Fibroblast of skin of left quadriceps (primary cell): ENCODE measurements at places on chromosomes 5 and 9.

DNA sequence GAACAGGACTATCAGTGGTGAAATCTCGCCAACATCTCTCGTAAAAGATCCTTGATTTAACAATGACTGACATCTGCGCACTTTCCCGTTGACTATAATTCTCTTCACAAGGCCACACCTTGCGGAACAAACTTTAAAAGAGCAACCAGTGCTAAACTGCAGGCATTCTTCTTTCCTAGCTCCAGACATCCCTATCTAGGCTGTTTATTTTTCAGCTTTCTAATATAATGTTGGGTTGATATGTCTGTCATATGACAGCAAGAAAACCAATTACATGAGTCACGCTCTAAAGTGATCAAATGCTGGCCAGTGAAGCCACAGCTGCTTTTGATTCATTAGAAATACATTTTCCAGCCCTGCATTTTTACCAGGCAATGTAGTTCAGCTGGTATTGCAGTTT lies 162.5 kb downstream of the ELAVL2 start:
- peak; percentile 42 for DNase-seq

- no peak for DNase-seq
Measured at GRCh38 chr9:136978073-136978864, 965 bp downstream of the PTGDS start.

- DNase-seq = no peak
Measured at GRCh38 chr5:53263151-53263550, 153.6 kb upstream of the MOCS2 start.

- DNase-seq = peak; percentile 26
Measured at GRCh38 chr5:171861381-171861780, 75.8 kb downstream of the SMIM23 start.

- no peak for DNase-seq
Measured at GRCh38 chr5:24363789-24364481, 280.8 kb downstream of the CDH10 start.

- no peak for DNase-seq
Measured at GRCh38 chr9:94787266-94787665, 60.8 kb downstream of the AOPEP start.

- DNase-seq = no peak
Measured at GRCh38 chr5:118678746-118679145, 309.6 kb downstream of the DTWD2 start.

- DNase-seq = no peak
Measured at GRCh38 chr9:72360324-72360723, 4.7 kb downstream of the ZFAND5 start.

DNA sequence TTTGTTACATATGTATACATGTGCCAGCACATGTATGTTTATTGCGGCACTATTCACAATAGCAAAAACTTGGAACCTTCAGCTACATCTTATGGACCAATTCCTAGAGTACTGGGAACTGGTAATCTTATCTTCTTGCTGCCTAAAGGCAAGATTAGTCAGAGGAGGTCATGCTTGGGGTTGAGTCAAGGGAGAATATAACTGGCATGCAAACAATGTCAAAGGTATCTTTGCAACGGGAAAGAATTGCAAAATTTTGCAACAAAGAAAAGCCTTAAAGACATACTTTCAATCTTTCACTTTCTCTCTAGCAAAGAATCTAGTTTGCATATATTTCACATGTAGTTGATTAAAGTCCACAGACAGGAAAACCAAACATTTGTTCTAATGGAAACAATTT lies 145.2 kb downstream of the EDIL3 start:
- DNase-seq = peak; percentile 23

GRCh38 chr5:44641820-44642219 lies 166.9 kb upstream of the MRPS30 start:
- DNase-seq = no peak

GRCh38 chr9:124458441-124458840 lies 8.2 kb downstream of the ADGRD2 start:
- DNase-seq = no peak

- no peak for DNase-seq
Measured at GRCh38 chr9:128611600-128612394, 44.9 kb downstream of the DYNC2I2 start.

DNA sequence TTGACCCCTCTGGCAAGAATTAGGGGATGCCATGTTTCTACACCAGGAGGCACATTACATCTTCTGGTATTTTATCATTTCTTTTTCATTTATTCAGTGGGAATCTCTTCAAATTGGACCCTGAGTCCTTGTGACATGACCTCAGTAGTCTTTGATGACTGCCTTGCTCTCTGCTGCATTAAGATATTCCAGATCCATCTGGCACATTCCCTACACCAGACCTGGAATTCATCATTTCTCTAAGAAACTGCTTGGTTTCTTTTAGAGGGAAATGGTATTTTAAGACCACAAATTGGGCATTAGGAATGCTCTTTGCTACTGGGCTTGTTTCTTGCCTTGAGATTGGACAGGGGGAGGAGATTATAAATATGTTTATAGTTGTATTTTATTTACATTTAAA lies 61.0 kb downstream of the GALNT10 start:
- no peak for DNase-seq
